ENCODE measurements at places on chromosomes 2 and 18.

GRCh38 chr2:233912691-233913423 is 4.3 kb upstream of the TRPM8 start:
- DNase-seq = peak; percentile 52

DNA sequence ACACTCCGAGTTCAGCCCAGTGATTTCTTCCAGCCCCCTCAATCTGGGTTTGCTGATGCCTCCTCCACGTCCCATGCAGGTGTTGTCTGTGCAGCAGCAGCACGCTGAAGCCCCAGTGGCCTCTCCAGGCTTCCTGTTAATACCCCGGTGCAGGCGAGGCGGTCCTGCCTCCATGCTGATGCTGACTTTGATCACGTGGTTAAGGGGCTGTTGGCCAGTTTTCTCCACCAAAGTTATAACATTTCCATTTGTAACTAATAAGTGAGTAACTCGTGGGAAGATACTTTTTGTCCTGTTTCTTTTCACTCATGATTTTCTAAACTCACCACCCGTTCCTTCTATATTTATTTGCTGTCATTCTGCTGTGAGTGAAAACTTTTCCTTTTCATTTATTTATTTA is 42.5 kb upstream of the TMEM18 start:
- DNase-seq = no peak

DNA sequence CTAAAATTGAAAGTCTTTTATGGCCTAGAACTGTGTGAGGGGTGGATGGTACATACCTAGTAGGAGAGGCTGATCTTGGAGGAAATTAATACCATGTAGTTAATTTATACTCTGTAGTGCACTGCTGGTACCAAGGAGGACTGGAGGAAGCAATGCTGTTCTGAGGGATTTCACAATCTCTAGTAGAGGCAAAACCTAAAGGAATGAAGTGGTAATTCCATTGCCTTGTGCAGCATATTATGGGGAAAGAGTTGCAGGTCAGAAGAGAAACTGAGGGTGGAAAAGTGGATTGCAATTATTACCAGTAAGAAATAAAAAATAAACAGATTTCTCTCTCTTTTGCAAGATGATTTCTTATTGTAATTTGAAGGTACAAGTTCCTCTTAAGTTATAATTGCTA is 2.2 kb downstream of the ABI2 start:
- DNase-seq = peak; percentile 90

GRCh38 chr2:106983305-106983704 is 97.3 kb upstream of the ST6GAL2 start:
- DNase-seq = peak; percentile 15

DNA sequence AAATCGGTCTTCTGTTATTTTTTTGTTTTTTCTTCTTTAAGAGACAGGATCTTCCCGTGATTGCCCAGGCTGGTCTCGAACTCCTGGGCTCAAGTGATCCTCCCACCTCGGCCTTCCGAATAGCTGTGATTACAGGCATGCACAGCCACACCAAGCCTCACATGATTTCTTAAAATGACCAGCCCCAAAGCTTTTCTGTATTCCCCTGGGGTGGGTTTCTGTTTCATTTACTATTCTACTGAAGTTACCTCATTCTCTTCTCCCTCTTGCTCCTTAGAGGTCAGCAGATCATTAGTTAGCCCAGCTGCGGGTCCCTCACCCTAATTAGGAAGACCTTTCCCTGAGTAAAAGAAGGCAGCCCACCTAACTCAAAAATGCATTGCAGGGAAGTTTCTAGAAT is 27.6 kb downstream of the SLC1A4 start:
- DNase-seq = no peak

DNA sequence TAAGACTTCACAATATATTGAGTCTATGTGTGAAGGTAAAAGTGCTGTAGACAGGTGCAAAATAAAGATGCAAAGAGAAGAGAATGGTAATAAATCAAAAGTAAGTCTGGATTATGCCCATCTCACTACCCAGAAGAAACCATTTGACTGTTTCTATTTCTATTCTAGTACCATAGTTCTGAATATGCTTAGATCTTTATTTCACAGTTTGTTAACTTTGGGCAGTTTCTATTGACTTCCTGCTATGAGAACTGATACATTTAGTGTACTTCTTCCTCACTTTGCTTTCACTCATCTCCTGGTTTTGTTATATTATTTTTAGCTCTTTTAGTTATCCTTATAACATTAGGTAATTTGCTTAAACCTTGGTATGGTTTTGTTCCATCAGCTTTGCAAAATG is 94.9 kb downstream of the HS1BP3 start:
- DNase-seq = no peak

DNA sequence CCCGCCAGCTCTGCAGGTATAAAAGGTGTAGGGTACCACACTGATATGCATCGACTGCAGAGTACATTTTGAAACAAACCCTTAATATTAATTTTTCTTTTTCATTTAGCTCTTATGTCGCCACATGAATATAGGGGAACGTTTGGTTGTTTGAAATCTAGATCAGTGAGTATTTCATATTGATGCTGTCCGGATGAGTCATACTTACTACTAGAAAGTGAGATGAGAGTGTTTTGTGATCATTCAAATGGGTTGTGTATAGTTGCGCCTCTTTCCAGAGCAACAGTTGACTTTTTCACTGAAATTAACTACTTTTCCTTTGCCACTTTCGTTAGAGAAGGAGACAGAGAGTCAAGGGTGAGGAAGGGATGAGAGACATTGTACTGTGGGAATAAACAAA is 24.6 kb downstream of the NPAS2 start:
- no peak for DNase-seq

DNA sequence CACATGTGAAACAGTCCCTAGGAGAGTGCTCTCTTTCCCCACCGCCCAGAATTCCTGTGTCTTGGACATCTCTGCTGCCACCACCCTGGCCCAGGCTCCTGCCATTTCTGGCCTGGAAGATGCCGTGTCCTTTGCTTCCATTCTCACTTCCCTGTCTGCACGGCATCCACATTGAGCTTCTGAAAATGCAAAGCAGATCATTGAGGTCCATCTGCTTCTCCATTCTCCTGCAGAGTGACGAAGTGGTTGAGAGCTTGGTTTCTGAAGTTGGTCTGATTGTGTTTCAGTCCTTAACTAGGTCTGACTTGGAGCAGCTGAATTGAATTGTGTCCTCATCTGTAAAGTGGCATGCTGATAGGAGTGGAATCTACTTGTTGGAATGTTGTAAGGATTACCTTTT is 98.7 kb upstream of the MGAT5 start:
- DNase-seq = no peak

- no peak for DNase-seq
Measured at GRCh38 chr2:45768208-45768607, 116.7 kb downstream of the PRKCE start.

- no peak for DNase-seq
Measured at GRCh38 chr18:65786474-65786873, 35.7 kb downstream of the CDH7 start.

- no peak for DNase-seq
Measured at GRCh38 chr2:228103379-228103778, 78.1 kb downstream of the SPHKAP start.

GRCh38 chr18:13474907-13475545 is 251.3 kb downstream of the FAM210A start:
- no peak for DNase-seq

GRCh38 chr2:220240641-220241040 is 613.2 kb downstream of the SLC4A3 start:
- no peak for DNase-seq

DNA sequence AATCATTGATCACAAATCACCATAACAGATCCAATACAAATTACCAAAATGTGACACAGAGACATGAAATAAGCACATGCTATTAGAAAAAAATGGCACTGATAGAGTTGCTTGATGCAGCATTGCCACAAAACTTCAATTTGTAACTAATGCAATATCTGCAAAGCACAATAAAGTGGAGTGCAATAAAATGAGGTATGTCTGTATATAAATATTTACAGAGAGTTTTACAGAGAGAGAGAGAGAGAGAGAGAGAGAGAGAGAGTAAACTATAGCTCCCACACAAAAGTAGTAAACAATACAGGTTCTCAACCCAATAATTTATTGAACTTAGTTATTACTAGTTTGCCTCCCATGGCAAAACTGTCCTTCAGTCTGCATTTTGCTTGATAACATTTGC is 1807.0 kb downstream of the SUCLG1 start:
- DNase-seq = no peak

DNA sequence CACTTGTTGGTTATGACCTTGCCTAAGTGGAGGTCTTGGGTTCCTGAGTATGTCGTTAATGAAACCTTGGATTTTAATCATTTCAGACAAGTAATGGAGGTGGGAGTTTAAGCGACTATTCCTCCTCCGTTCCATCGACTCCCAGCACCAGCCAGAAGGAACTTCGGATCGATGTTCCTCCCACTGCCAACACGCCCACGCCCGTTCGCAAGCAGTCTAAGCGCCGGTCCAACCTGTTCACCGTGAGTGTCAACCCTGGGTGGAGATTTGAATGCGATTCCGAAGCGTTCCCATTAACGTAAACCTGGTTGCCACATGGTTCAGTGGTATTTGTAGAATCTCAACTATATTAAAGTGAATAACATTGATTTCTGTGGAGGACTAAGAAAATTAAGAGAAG is 305.4 kb downstream of the AGAP1 start:
- no peak for DNase-seq

- peak; percentile 41 for DNase-seq
Measured at GRCh38 chr18:58205443-58206160, 161.6 kb downstream of the NEDD4L start.

- DNase-seq = no peak
Measured at GRCh38 chr2:3483227-3483985, 35.9 kb downstream of the ADI1 start.

GRCh38 chr18:36697905-36698304 is 130.9 kb downstream of the TPGS2 start:
- peak; percentile 90 for DNase-seq

- no peak for DNase-seq
Measured at GRCh38 chr2:66704786-66705185, 269.9 kb downstream of the MEIS1 start.

GRCh38 chr2:45978302-45978859 is 318.8 kb upstream of the EPAS1 start:
- no peak for DNase-seq

GRCh38 chr2:134014196-134014960 is 239.5 kb upstream of the MGAT5 start:
- DNase-seq = peak; percentile 82

DNA sequence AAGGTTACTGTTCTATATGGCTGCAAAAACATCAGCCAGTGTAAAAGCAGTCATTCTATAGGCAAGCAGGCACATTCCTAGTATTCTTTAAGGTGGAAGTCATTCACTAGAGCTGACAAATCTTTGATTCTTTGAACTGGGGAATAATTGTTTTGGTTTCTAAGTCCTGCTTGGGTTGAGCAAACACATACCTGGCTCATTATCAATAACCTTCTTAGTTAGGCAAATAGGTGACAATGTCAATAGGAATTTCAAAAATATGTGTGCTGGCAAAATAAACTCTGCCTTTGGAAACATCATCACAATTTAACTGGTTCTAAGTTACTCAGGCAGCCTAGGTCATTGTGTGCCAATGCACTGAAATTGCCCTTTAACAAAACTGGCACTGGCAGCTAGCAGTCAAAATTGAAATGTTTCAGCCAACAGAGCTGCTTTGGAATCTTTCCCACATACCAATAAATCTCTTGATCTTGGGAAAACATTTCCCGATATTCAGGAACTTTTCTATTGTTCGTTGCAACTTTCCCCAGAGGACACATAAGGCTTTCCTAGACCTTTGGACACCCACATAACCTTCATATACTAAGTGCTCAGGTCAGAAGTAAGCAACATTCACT is 402.0 kb upstream of the MMADHC start:
- peak; percentile 17 for DNase-seq
